ENCODE measurements at places on chromosomes 16 and 17.

- DNase-seq: no peak
These were observed 40.3 kb upstream of the FAM20A start for GRCh38 chr17:68641276-68642117.

DNA sequence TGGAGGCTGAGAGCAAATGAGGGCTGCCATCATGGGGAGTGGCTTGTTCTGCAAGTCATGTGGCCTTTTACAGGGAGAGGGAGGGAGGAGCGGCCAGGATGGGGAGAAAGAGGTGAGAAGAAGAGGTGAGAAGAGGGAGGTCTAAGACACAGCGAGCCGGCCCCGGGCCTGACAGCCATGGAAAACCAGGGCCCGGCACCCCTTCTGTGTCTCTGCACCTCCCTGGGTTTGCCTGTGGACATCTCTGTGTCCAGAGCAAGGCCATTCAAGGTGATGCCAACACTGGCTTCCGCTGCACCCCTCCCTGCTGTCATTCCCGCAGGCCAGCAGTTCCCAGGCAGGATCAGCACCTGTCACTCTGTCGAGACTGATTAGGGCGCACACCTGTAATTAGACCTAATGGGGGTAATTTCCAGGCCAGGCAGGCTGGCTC lies 75.6 kb downstream of the MGAT5B start:
- DNase-seq: no peak

- DNase-seq: no peak
These were observed 415 bp downstream of the ABCA5 start for GRCh38 chr17:69326377-69327059.

DNA sequence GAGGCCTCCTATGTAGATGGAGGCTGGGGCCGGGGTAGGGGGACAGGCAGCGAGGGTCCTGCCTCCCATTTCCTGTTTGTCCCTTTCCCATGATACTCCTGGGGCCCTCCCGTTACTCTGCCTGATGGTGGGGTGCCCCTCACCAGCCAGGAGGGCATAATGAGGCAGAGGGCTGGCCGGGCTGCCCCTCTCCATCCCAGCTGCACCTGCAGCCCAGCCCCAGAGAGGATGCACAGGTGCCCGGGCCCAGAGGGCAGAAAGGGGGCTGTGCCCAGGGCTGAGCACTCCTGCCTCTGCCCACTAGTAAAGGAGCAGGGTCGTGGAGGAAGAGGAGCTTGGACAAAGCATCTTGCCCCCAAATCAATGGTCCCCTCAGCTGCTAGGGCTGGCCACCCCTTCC lies 10.4 kb downstream of the ADAM11 start:
- no peak for DNase-seq

DNA sequence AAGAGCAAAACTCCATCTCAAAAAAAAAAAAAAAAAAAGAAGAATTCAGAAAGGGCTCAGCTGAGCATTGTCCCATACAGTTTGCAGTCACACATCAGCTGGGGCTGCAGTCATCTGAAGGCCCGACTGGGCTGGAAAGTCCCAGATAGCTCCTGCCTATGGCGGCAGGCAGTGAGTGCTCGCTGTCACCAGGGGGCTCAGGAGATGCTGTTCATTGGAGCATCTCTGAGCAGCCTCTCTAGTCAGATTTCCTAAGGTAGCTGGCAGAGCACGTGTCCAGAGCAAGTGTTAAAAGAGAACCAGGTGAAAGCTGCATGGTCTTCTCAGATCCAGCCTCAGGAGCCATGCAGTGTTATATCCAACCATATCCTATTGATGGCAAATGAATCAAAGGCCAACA lies 75.8 kb downstream of the WSCD1 start:
- DNase-seq: no peak

DNA sequence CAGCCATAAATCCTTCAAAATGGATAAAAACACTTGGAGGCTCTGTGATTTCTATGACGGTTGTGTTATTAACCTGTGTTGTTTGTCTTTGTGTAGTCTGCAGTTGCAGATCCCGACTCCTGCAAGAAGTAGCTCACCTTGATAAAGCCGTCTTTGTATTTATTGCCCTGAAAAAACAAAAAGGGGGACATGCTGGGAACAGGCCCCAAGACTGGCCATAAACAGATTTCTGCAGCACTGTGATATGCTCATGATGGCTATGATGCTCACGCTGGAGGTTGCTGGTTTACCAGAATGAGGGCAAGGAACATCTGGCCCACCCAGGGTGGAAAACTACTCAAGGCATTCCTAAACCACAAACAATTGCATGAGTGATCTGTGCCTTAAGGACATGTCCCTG lies 71.0 kb downstream of the LGALS9 start:
- no peak for DNase-seq

DNA sequence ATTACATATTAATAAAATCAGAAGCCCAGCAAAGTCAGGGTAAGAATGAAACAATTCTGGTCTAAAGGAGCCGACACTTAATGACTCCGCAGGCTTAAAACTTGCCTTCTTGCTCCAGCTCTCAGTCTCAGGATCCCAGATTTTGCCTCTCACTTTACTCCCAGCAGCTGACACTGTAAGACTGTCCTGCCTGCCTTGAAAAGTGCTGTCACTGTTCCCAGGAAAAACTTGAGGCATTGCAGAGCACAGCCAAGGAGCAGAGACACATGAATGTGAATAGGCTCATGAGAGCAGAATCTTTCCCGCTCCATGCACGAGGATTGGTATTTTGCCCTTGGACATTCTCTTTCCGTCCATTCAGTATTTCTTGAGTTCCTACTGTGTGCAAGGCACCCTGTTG lies 457.6 kb upstream of the ZFHX3 start:
- DNase-seq: no peak

DNA sequence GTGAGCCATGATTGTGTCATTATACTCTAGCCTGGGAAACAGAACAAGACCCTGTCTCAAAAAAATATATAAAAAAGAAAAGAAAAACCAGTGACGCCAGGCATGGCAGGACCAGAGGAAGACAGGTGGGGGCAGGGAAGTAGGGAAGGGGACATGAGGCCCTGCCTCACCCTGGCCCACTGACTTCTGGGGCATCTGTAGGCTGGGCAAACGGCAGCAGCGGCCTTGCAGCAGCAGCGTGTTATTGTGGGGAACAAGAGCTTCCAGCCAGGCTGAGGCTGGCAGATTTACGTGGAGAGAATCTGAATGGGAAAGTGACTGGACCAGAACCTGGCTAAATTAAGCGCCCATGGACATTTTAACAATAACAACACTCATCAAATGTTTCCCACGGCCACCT lies 19.4 kb downstream of the CMTM4 start:
- DNase-seq: no peak

DNA sequence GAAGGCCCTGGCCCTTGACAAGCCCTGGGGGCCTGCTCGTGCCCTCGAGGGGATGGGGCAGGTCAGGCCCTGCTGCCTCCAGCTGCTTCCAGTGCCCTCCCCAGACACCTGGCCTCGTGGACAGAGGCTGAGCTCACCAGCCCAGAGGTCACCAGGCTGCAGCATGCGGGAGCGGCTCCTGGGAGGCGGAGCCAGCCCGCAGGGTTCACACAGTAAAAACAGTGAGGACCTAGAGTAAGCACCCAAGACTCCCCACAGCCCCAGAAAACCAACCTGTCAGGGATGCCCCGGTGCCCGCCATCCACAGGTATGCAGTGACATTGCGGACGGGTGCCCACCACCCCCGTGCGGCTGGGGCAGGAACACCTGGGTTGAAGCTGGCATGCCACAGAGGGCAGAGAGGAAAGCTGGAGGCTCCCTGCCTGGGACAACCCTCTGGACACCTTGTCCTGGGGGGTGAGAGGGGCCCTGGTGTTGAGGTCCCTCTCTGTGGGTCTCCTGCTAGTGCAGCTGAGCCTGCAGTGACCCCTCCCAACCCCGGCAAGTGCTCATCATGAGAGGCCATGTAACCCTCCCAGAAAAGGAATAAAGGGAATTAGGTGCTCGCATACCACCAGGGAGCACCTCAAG lies 62.1 kb downstream of the LMF1 start:
- DNase-seq: no peak
